ENCODE measurements at places on chromosomes 7 and 10.

DNA sequence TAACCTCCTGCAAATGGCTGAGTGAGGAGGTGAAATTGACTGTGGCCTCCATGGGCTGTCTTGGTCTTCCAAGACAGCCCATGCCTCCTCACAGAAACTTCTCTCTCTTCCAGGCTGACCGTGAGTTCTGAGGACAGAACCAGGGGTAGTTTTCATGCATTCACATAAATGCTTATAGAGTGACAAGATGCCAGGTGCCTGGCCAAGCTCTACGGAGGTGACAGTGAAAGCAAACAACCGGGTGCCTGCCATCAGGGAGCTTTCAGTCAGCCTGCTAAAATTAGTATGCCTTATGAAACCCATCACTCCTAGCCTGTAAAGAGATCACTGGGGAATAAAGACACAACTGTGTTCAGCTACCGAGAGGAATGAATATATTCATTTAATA is 919 bp upstream of the RHOBTB1 start:
- DNase-seq: no peak

GRCh38 chr10:91051829-91052228 is 130.9 kb upstream of the ANKRD1 start:
- DNase-seq: no peak

- DNase-seq: no peak
These were observed 17.1 kb upstream of the ING3 start for GRCh38 chr7:120933475-120933874.

DNA sequence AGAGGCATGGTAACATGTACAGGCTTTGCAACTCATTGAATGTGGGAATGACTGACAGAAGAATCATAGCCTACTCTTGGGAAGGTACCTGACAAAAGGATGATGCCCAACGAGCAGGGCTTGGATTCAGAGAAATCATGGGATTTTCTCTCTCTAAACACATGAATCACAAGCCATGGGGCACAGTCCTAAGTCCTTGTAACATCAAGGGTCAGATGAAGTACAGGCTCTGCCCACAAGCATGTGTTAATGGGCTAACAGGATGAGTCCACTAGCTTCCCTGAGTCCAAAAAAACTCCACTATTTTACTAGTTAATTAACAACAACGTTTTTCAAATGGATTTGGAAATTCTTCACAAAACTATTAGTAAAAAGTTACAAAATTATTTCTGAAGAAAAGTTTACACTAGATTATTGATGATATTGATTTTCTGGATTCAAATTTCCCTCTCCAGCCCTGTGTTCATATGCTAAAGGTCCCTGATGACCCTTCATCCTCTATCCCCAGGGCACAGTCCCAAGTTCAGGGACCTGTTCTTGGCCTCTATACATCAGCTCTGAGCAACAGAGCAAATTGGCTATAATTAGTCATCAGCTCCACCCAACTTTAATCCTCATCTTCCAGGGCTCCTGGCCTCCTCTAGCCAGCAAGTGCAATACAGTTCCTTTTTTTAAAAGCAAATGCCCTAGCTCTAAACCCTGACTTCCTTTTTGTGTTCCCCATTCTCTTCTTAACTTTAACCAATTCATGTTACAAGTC is 99.8 kb downstream of the GSAP start:
- peak; percentile 85 for DNase-seq

DNA sequence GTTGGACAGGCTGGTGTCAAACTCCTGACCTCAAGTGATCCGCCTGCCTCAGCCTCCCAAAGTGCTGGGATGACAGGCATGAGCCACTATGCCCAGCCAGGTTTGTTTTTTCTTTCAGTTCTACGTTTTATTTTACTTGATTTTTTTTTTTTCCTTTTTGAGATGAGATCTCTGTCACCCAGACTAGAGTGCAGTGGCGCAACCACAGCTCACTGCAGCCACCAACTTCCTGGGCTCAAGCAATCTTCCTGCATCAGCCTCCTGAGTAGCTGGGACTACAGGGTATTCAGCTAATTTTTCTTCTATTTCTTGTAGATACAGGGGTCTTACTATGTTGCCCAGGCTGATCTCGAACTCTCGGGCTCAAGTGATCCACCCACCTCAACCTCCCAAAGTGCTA is 24.3 kb downstream of the GDI2 start:
- DNase-seq: peak; percentile 15

- no peak for DNase-seq
These were observed 76.9 kb downstream of the INSIG1 start for GRCh38 chr7:155374276-155375252.

DNA sequence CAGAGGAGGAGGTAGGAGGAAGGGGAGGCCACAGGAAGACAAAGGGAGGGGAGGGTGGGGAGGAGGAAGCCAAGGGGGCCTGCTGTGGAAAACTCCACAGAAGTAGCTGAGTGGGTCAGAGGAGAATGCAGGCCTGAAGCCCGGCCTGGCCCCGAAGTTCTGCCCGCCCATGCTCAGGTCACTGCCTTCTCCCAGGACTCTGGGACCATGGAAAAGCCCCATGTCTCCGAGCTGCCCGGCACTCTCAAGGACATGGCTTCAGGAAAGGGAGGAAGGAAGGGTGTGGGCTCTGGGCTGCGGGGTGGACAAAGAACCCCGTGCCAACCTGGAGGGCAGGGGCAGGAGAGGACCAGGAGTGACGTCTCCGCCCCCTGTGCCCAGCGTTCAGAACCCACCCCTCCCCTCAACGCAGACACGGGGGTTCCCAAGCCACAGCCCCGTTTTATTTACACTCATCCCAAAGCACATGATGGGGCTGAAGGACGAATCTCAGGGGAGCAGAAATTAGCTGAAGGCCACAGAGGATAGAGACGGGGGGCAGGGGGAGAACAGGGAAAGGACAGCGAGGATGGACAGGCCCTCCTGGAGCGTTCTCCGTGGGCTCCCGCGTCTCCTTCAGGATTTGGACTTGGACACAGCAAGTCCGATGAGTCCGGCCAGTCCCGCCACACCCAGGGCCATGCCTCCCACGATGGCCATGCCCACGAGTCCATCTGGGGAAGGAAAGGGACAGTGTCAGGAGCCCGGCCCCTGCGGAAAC is 1.8 kb upstream of the CLDN15 start:
- no peak for DNase-seq

DNA sequence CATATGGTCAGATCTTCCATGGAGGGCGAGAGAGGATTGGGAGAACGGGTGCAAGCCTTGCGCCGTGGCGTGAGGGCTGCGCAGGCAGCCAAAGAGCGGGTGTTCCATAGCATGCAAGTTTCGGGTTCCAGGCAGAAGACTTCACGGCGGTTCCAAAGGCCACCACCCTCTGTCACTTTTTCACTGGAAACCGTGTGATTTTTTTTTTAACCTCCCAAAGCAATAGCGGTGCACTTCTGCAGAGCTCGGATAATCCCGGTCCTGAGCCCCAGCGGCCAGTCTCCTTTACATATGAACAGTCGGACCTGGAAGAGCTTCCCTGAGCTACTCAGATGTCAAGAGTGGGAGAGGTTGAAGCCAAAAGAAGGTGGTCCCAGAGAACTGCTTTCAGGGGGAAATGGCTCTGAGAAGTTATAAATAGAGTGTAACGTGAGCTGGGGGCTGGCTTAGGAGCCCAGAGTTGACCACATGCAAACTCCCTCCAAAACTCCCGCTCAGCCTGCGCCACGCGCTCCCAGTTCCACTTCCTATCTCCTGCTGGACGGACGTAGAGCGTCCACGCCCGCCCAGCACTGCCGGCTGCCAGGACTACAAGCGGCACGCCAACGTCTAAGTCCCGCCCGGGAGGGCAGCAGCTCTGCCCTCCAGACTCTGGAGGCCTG is at the start of gene MEOX2:
MEOX2 (minus strand) TSS at position 389 of the 662 bp plus-strand sequence; CDS start at position 108, 281 bp downstream.
- no peak for DNase-seq

DNA sequence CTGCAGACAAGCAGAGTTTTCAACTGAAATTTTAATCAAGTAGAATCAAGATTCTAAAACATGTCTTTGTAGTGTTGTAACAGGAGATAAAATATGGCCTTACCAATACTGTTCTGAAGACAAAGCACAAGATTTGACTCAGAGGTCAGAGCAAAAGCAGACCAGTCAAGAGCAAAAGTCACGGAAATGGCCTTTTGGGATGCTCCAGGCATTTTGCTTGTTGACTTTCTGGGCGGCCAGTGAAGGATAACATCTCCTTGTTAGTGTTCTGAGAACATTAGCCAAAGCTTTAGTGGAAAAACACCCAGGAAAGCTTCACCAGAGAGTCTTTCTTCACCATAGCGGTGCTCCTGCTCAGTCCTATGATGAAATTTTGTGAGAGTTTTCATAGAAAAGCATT is 590.6 kb downstream of the ARL4A start:
- no peak for DNase-seq

GRCh38 chr7:13979671-13980435 is 9.6 kb downstream of the ETV1 start:
- DNase-seq: no peak

DNA sequence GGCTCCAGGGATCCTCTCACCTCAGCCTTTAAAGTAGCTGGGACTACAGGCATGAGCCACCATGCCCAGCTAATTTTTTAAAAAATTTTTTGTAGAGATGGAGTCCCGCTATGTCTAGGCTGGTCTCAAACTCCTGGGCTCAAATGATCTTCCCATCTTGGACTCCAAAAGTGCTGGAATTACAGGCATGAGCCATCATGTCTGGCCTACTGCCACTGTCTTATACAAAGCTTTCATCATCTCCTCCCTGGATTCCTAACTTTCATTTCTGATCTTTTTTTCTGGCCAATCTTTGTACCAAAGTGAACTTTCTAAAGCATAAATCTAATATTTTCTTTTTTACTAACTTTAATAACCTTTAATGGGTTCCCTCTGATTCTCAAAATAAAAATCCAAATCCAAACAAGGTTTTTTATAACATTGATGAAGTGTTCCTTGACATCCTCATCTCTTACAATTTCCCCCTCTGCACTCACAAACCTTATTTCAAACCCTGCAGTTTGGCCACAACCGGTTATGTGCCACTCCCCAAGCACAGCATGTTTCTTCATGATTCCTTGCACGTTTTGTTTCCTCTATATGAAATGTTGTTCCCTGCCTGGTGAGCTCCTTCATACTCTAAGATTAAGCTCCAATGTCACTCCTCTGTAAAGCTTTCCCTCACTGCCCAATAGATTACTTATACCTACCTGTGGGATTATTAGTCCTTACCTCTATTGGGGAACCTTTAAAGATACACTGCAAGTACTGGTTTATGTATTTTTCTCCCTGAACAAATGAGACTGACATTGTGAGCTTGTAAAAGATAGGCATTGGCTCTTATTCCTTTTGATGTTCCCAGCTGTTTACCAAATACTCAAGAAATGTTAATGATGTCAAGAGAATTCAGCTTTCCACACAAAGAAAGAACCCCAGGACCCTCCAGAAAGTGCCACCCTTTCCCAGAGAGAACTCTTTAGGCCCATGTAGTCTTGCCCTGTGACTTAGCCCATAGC is 101.7 kb downstream of the HOXA1 start:
- DNase-seq: no peak

Measured in AML-193 (cell line).